A549 treated with DMSO at 1 μM for 4 hours (cell line): ENCODE measurements at places on chromosomes 6 and 20. TPM values are rescaled to one million over a fixed set of nuclear protein-coding genes. Genes with fewer than 3 reads are reported as not detected.

Gene SYCP2L
- total RNA-seq = 1.8 to 3.3 TPM (median 3.1 TPM) in 5 replicates

Gene SIRPB1
- 0.43 to 0.99 TPM (median 0.66 TPM) in 5 replicates for total RNA-seq

Gene SERAC1
- 3.0 to 3.9 TPM (median 3.5 TPM) in 5 replicates for total RNA-seq

Gene SGK2
- total RNA-seq = 5.4 to 7.2 TPM (median 7.2 TPM) in 5 replicates

Gene ESR1
- total RNA-seq = not detected in 5 replicates

Gene CUL7
- 7.3 to 8.5 TPM (median 7.6 TPM) in 5 replicates for total RNA-seq

Gene HM13
- total RNA-seq = 207 to 259 TPM (median 239 TPM) in 5 replicates
